DND-41 (cell line): ENCODE measurements at places on chromosomes 13 and 19.

GRCh38 chr19:42028304-42029216, 34.5 kb upstream of the ATP1A3 start:
- DNase-seq, result peak; percentile 59

GRCh38 chr19:45092747-45093678, at the start of gene PPP1R37:
TSS of gene PPP1R37 (plus strand) at chr19:45093179. CDS start at chr19:45093326, 147 bp downstream.
- DNase-seq, result peak; percentile 90

DNA sequence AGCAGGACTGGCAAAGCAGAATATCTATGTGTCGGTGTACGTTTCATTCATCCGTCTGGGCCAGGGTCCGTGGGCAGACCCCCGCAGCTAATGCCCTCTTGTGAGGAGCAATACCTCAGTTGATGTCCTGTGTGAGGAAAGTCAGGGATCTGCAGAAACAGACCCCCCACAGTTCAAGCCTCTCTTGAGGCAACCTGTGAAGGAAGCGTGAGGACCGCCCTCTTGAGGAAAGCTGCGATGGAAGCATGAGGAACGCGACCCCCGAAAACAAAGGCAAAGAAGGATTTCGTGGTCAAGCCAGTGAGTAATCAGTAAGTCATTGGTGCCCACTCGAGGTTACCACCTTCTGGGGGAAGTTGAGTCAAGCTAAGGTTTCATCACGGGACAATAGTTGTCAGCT, 20.9 kb upstream of the ZNF83 start:
- DNase-seq, result no peak

GRCh38 chr19:2381148-2381820, 21.2 kb downstream of the TMPRSS9 start:
- no peak for DNase-seq

- DNase-seq, result no peak
Observed at GRCh38 chr13:86960876-86961275, 710.3 kb upstream of the SLITRK5 start.

DNA sequence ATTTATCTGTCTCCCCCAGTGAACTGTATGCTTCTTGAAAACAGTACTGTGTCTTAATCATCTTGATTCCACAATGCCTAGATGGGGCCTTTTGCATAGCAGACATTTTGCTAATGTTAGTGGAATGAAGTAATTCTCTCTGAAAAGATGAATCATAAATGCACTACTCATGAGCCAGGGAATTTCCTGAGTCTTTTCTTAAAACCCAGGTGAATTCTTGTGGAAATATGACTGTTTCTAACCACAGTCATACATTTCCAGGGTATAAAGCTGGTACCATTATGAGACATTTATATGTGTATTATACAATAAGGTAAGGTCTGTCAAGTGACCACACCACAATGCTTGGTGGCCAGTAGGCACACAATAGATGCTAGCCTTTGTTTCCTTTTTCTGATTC, 5.5 kb upstream of the KCTD4 start:
- DNase-seq, result no peak

GRCh38 chr13:53408847-53409568, 380.4 kb downstream of the OLFM4 start:
- no peak for DNase-seq

DNA sequence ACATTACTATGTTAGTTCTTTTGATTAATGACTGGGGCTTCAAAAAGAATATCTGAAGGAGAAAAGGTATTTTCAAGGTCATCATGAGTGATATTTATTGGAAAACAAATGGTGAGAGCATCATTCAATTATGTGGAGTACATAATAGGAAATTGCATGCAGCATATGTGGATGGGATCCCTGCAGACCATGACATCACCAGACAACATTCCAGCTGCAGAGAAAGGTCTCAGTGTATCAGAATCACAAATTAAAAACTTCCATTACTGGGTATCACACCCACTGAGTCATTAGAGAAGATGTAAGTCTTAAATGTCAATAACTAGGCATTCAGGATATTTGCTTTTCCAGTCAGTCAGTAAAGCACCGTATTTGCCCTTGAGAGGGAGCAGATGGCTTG, 574.4 kb upstream of the SLC10A2 start:
- DNase-seq, result no peak

GRCh38 chr13:114018461-114019055, 44.7 kb upstream of the C13orf46 start:
- DNase-seq, result no peak

- peak; percentile 24 for DNase-seq
Observed at GRCh38 chr19:47186446-47187334, 44.3 kb downstream of the BBC3 start.

DNA sequence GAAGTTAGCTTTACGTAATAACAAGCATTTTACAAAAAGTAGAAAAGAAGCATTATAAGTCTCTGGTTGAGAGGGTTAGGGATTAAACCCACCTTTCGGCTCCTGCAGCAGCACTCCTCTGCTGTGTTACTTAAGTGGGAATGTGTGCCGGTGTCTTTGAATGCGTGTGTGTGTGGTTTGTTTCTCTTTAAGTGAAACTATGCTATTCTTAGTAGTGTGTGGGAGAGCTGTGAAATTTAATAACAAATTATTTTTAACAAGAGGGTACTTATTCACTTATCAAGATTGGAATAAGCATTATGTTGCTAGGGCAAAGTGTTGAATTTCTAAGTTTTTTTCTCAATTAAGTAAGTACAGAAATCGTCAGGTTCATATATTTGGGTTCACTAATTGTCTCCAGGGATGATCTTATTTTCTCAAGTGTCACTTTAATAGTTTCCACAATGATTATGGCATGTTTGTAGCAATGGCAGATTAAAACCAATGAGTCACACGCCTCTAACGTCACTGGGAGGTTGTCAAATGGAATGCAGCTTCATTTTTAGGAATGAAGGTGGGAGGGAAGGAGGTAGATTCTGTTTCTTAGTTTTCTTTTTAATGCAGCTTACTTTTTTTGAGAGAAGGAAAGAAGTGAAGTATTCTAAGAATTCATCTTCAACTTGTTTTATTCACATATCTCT, 151.3 kb downstream of the LMO7 start:
- DNase-seq, result no peak

DNA sequence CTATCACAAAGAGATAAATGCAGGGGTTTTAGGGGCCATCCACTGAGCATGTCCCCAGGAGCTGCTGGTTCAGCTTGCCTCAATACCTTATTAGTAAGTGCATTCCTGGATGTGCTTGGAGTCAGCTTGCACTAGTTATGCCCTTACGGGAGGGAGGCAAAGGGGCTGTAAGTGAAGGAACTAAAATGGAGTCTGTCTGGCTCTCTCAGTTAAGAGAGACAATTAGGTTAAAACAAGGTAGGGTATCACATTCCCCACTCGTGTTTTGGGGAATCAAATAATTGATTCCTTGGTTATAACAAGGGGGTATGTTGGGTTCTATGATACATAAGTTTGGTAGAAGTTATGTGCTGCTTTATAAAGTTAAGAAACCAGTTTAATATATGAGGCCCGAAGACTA, 78.9 kb downstream of the ZNF100 start:
- no peak for DNase-seq

DNA sequence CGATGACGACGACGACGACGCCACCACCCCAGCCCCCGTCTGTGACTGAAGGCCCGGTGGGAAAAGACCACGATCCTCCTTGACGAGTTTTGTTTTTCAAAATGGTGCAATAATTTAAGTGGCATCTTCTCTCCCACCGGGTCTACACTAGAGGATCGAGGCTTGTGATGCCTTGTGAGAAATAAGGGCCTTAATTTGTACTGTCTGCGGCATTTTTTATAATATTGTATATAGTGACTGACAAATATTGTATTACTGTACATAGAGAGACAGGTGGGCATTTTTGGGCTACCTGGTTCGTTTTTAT, 2.5 kb downstream of the KLF2 start:
- DNase-seq, result no peak

DNA sequence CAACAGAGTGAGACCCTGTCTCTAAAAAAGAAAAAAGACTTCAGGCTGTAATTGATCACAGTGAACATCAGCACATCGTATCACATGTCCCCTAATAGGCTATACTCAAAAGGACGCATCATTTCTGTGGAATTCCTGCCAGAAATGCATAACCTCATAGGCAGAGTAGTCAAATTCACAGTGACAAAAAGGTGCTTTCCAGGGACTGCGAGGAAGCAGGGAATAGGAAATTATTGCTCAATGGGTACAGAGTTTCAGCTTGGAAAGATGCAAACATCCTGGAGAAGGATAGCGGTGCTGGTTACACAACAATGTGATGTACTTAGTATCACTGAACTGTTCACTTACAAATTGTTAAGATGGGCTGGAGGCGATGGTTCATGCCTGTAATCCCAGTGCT, 41.1 kb upstream of the MRI1 start:
- DNase-seq, result no peak

DNA sequence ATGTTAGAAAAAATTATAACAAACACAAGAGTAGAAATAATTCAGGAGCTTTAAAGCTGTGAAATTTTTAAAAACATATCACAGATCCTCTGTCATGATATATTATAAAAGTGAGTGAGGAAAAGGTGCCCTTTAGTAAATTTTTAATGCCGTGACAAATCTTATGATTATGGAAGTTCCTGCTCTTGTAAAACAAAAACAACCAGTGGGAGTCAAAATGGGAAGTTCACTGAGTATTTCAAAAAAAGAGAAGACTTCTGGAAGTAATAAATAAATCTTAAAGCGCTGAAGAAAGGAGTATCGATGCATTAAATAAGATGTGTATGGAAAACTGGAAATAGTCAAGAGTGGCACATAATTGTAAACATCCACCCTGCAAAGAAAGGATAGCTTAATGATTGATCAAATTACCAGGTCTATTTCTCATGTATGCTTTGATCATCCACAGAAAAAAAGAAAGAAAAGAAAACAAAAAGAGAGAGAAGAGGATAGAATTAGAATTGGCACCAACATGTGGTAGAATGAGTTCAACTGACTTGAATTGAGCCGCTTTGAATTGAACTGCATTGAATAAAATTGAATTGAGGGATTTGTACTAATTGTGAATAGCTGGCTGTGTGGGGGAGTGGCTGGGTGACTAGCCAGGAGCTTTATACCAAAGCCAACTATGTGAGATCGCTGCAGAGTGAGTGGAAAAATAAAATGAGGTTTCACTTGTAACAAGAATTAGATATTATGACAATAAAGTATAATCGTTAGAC, 647.6 kb upstream of the SPRY2 start:
- no peak for DNase-seq

- DNase-seq, result no peak
Observed at GRCh38 chr13:103517066-103517767, 451.0 kb upstream of the SLC10A2 start.

- DNase-seq, result no peak
Observed at GRCh38 chr19:4516939-4517300, 1.4 kb downstream of the PLIN4 start.

DNA sequence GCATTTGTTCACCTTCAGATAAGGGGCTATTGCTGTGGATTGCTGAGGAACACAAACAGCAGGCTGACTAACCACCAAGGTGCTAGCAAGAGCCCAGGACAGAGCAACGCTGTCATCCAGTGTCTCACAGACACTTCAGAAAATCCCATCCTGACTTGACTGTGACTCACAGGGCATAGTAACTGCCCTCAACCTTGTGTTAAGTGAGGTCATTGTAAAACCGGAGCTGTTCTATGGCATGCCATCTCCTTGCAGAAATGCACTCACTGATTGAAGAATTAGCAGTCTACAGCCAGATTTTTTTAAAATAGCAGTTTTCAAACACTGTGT, 51.1 kb downstream of the TNFRSF19 start:
- no peak for DNase-seq

GRCh38 chr19:21750586-21751128, 16.7 kb downstream of the ZNF100 start:
- no peak for DNase-seq

DNA sequence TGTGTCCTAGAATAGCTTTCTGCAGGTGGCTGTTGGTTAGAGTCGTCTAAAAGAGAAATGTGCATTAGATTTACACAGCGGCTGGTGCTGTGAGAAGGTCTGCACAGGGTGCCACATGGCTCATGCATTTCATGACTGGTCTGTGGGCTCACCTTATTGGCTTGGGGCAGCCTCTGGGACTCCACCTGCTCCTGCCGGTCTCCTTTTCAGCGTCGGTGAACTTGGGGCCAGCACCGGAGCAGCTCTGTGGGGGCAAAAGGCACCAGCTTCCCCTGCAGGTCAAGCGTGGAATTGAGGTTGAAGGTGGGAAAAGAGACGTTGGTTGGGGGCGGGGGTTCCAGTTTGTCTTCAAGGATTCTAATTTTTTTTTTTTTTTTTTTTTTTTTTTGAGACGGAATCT, 3.1 kb upstream of the PNMA8C start:
- no peak for DNase-seq

- DNase-seq, result no peak
Observed at GRCh38 chr13:111115965-111116521, 933 bp downstream of the ARHGEF7 start.

- DNase-seq, result peak; percentile 65
Observed at GRCh38 chr13:102846261-102847015, 606 bp downstream of the ERCC5 start.

- no peak for DNase-seq
Observed at GRCh38 chr19:1508507-1508856, 4.3 kb downstream of the ADAMTSL5 start.

GRCh38 chr19:18379803-18380747, 5.9 kb upstream of the GDF15 start:
- no peak for DNase-seq

DNA sequence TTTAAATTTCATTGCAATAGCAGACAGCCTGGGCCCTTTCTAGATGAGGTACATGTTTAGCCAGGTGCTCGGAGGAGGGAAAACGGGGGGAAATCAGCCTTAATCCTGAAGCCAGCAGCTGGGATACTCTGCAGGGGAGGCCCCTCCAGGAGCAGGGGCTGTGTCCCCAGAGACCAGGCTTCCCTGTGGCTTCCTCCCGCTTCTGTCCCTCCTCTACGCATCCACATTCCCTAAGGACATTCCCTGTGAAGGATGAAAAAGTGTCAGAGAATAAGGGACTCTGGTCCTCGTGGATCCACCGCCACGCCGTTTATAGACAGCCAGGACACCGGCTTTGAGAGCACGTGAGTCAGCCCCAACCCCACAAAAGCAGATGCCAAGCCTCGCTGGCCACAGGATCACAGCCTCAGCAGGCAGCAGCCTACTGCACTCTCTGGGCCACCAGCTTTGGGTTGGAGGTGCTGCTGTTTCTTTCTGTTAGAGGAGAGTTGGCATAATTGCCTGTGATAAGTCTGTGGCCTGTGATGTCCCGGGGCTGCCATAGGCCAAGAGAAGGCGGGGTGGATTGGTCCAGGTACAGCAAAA, 36.7 kb upstream of the RANBP3 start:
- DNase-seq, result no peak
